LHCN-M2 (cell line): ENCODE measurements at places on chromosomes 6 and 20.
A peak's percentile ranks its signal among the peaks of the same experiment; 100 is the strongest.

DNA sequence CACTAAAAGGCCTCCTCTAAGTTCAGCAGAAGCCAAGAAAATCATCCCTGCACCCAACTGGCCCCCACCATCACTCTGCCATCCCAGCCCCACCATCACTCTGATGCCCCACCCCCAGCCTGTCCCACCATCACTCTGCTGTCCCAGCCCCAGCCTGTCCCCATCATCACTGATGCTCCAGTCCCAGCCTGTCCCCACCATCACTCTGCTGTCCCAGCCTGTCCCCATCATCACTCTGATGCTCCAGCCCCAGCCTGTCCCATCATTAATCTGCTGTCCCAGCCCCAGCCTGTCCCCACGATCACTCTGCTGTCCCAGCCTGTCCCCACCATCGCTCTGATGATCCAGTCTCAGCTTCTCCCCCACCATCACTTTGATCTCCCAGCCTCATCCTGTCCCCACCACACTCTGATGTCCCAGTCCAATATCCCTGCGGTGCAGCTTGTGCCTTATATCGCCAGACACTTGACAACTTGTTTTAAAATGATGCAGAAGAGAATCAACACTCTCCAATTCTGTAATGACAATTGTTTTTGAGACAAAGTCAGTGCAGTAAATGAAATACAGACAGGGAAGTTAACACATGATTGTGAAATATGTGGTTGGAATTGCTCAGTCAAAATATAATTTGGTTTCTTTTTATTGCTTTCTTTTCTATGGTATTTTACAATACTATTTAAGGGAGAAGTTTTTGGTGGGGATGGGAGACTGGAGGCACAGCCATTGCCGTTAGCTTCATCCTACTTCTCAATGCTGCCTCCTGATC, 100.8 kb downstream of the TNFAIP3 start:
- DNase-seq = peak; percentile 10

DNA sequence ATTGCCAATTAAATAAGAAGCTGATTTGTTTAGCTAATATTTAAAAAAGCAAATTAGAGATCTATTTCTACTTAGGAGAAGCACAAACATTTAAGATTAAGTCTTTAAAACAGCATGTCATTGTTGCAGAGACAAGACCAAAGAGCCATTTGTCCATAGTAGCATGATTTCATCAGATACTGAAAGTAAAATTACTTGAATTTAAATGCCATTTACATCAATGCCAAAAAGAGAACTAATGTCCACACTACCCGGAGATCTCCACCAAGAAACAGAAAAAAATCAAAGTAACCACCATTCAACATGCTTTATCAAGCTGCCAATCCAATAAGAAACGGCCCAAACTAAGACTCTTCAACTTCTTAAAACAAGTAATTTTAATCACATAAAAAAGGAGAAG, 15.7 kb downstream of the AURKA start:
- no peak for DNase-seq

- DNase-seq = peak; percentile 68
Measured at GRCh38 chr6:45044510-45045252, 283.4 kb upstream of the RUNX2 start.

GRCh38 chr6:37316071-37316470, 37.7 kb upstream of the RNF8 start:
- no peak for DNase-seq

GRCh38 chr20:25238319-25239037, 9.4 kb upstream of the PYGB start:
- peak; percentile 54 for DNase-seq

DNA sequence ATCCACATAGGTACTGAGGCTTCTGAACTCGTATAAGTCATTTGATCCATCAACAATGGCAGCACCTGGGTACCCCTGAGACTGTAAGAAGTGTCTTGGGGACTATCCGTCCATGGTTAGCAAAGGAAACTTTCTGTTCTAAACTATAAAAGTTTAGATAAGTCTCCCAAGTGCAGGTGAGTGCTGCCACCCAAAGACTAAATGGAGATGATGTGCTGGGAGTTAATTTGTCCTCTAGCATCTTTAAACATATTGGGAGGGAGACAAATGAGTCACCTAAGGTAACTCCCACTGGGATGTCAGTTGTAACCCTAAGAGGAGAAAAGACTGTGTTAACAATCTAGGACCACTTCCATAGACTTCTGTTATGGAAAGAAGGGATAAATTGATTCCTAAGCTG, 6.2 kb downstream of the BEND6 start:
- DNase-seq = peak; percentile 51

GRCh38 chr6:109377717-109378116, 4.5 kb downstream of the CD164 start:
- DNase-seq = no peak

DNA sequence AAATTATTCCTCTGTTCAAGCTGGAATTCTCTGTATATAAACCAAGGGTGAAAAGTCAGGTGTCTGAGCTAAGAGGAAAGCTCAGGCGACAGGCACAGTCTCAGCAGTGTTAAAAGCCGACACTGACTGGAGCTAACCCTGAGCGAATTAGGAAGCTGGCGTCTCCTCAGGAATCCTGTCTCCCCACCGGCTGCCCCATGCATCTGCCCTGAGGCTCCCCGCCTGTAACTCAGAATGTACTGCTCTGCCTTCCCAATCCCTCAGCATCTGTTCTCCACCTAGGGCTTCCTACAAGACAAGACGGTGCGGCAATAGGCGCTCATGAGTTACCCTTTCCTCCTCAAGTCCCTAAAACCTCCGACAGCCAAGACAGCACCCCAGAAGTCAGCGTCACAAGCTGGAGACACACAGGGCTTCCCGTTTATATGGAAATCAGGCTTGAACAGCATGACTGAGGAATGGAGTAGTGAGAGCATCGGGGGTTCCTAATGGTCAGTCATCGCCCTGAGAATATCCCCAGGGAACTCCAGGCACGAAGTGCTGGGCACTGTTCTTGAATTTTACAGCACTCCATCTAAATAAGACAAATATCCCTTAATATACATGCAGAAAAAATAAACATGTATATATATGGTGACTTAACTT, 33.5 kb downstream of the WDR27 start:
- no peak for DNase-seq

- DNase-seq = no peak
Measured at GRCh38 chr6:14085176-14085787, 32.3 kb upstream of the CD83 start.

GRCh38 chr6:164991573-164991972, 317.8 kb downstream of the C6orf118 start:
- no peak for DNase-seq

DNA sequence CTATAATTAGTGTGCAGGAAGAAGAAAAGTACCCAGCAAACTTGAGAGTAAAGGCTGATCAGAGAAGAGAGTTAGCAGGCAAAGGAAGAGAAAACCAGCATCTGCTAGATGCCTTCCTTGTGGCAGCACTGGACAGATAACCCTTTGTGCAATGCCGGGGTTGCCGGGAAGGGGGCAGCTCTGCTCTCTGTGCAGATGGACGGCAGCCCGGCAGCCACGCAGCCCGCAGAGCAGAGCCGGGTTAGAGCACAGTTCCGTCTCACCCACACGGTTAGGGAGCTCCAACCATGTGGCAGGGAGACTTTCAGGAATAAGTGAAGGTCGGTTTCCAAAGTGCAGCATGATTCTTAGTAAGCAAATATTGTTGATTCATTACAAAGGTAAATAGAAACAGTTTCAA, 80.0 kb upstream of the RPS6KA2 start:
- DNase-seq = peak; percentile 5

DNA sequence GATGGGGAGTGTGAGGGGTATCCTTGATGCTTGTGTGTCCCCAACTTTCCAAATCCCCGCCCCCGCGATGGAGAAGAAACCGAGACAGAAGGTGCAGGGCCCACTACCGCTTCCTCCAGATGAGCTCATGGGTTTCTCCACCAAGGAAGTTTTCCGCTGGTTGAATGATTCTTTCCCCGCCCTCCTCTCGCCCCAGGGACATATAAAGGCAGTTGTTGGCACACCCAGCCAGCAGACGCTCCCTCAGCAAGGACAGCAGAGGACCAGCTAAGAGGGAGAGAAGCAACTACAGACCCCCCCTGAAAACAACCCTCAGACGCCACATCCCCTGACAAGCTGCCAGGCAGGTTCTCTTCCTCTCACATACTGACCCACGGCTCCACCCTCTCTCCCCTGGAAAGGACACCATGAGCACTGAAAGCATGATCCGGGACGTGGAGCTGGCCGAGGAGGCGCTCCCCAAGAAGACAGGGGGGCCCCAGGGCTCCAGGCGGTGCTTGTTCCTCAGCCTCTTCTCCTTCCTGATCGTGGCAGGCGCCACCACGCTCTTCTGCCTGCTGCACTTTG, at the start of gene TNF:
Gene TNF, plus strand, starts transcription at position 231 of the 567 bp plus-strand sequence. Its CDS starts 177 bp downstream, at position 408.
- DNase-seq = no peak

- DNase-seq = peak; percentile 13
Measured at GRCh38 chr6:10962673-10963072, 75.8 kb downstream of the SYCP2L start.

GRCh38 chr6:156980515-156980914, 203.3 kb downstream of the ARID1B start:
- DNase-seq = no peak

- peak; percentile 96 for DNase-seq
Measured at GRCh38 chr6:108621117-108621516, 60.4 kb downstream of the FOXO3 start.

GRCh38 chr20:5657876-5658200, 92.4 kb upstream of the SHLD1 start:
- no peak for DNase-seq

DNA sequence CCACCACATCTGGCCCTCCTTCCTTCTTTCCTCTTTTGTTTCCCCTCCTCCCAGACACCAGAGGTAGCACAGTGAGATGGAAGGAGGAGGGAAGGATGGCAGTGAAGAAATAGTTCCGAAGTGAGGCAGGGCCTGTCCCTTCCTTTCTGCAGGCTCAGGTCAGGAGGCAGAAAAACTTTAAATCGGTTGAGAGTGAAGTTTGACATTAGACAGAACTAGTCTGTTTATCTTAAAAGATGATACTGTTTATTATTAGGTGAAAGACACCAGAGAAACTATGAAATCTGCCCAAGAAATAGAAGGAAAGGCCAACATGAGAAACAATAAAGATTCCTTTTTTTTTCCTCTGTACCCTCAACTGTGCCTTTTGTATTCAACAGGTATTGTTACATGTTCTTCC, 670.3 kb downstream of the UTRN start:
- DNase-seq = no peak

DNA sequence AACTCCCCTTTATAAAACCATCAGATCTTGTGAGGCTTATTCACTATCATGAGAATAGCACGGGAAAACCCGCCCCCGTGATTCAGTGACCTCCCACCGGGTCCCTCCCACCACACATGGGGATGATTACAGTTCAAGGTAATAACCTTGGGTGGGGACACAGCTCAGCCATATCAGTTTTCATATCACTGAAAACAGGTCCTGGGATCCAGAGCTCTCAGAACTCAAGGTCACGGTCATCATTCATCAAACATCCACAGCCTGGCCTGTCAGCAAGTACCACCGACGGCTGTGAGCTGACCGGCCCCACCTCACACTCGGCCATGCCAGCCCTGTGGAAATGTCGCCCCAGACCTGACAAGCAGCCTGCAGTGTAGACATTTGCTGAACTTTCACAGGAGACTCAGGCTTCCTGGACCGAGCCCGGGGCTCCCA, 14.1 kb upstream of the FRMD1 start:
- DNase-seq = no peak

DNA sequence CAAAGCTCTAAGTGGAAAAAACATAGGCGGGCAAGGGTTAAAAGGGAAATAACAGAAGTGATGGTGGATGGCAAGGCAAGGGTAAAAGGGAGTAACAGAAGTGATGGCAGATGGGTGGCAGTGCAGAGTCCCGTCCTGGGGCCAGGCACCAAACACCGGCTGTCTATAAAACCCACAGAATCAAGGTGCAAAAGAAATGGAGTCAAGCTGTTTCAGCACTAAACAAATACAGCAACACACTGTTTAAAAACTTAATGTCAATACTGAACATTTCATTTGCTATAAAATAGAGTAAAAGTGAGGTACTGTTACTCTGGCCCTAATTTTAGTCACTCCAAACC, 87.6 kb downstream of the MAN1A1 start:
- DNase-seq = no peak

GRCh38 chr6:136823128-136823660, 802 bp downstream of the PEX7 start:
- no peak for DNase-seq

DNA sequence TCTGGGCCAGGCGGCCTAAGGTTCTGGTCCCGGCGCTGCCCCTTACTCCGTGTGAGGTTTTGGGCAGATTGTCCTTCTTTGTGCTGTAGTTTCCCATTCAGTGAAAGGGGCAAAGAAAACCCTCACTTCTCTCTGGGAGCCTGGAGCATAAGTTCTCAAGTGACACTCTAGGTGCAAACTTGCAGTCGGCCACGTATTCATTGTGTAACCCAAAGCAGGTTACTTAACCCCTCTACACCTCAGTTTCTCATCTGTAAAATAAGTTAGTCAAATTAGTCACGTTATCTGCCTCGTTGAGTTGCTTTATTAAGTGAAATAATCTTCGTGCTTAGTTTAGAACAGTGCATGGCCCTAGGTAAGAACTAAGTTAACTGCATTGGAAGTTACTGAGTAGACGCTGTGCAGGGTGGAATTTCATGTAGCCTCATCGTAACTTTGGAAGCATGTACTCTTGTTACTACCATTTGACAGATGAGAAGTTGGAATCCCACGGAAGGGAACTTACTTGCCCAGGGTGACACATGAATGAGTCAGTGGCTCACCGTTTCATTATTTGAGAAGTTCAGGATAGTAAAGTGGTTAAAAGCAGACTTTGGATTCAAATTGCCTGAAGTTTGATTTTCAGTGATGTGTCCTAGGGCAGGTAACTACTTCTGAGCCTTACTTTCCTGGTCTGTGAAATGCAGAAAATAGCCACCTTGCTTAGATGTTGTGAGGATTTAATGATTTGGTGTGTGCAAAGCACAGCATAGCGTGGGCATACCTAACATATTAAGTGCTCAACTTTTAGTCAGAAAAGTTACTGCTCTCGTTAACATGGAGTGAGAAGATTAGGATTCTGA, 556 bp upstream of the MROH8 start:
- peak; percentile 67 for DNase-seq

GRCh38 chr6:4256969-4257368, 121.6 kb upstream of the ECI2 start:
- DNase-seq = no peak

- DNase-seq = no peak
Measured at GRCh38 chr20:63194797-63195173, 21.1 kb downstream of the YTHDF1 start.

DNA sequence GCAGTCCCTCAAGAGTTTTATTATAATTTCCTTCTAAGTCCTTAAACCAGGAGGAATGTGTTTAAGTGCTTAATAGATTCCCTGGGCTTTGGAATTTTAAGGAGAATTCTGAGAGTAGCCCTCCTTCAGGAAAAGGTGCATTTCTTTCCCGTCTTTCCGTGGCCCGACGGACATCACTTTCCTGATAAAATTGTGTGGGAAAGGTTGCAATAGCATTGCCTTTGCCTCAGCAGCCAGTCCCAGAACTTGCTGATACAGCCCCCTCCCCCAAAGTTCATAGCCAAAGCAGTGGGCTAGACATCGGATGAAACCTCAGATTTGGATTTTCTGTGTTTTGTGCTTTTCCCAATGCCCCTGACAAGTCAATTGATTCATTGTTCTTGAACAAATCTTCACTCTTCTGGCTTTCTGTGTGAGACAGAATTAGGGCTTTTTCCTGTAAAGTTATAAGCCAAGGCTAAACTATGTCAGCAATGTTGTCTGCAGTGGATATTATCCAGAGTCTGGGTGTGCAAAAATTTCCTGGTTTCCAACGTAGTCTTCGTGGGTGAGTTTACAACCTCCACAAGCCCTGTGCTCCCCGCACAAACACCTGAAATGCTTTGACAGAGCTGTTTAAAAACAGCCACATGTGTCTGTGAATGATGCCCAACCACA, 1.1 kb upstream of the SMOC2 start:
- DNase-seq = no peak
